ENCODE measurements at places on chromosomes 12 and 14.

GRCh38 chr12:52087961-52088820, 8.7 kb downstream of the SMIM41 start:
- no peak for DNase-seq

GRCh38 chr14:85296456-85297210, 233.3 kb upstream of the FLRT2 start:
- DNase-seq, result no peak

DNA sequence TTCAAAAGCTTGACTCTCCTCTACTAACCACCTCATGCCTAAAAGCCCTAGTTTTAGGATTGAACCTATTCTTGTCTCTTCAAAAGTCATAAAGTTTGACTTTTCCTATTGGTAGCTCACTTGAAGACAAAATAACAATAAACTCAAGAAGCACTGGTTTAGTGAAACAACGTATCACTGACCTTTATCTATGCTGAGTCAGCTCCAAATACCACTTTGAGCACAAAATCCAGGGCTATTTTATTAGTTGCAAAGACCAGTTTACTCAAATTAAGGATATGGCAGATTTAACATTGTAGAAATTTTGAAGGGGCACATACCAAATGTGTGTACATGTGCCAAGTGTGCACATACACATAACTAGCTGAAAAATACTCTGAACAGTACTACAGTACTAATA, 45.0 kb downstream of the PIK3C2G start:
- DNase-seq, result no peak

GRCh38 chr14:24329736-24330135, 5.1 kb downstream of the ADCY4 start:
- peak; percentile 46 for DNase-seq

- DNase-seq, result no peak
Measured at GRCh38 chr12:77954206-77954555, 123.5 kb downstream of the NAV3 start.

DNA sequence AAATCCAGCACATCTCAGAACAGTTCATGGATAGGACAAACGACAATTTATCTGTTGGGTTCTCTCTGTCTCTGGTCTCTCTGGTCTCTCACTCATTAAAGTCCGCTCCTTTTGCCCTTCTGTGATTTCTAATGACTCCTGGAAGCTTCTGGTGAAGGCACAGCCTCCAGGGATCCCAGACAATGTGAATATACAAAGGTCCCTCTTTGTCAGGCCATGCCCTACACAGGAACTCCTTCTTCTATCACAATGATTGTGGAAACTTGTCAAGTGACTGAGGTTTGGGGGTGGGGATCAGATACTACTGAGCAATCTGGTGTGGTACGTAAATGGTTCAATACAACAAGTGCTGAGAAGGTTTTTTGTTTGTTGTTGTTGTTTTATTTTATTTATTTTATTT, 42.7 kb upstream of the CDK17 start:
- DNase-seq, result no peak

- no peak for DNase-seq
Measured at GRCh38 chr12:77328326-77328725, 263.0 kb upstream of the E2F7 start.

GRCh38 chr14:25485381-25485780, 435.4 kb upstream of the STXBP6 start:
- DNase-seq, result no peak

DNA sequence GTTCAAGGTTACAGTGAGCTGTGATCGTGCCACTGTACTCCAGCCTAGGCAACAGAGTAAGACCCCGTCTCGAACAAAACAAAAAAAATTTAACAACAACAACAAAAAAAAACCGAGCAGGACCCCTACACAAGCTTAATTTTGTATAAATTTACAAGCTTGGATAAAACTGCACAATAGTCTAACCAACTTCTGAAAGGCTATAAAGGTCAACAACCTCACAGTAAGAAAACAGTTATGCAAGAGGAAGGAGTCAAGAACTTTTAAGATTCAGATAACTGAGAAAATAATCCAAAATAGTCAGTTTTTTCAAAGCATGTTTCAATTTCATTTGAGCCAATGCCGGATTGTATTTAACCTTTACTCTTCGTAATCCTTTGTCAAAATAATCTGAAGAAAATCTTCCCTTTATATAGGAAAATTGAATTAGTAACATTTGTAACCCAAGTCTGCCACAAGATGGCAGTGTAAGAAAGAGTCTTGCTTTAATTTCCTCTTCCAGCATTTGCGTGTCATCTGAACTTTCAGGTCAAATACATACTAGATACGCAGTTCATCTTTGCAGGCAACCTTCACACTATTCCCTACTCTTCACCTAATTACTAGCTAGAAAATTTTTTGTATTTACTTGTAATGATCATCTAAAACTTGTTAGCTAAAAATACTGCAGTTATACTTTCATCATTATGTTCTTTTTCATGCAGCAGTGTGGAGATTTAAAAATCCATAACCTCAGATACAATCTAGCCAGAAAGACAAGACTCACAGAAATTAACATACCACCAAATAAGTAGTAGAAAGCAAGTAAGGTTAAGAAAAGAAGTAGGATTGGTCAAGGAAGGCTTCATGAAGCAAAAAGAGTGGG, 5.8 kb downstream of the CCNB1IP1 start:
- no peak for DNase-seq

- DNase-seq, result no peak
Measured at GRCh38 chr12:80717856-80718255, 1.1 kb downstream of the MYF5 start.

DNA sequence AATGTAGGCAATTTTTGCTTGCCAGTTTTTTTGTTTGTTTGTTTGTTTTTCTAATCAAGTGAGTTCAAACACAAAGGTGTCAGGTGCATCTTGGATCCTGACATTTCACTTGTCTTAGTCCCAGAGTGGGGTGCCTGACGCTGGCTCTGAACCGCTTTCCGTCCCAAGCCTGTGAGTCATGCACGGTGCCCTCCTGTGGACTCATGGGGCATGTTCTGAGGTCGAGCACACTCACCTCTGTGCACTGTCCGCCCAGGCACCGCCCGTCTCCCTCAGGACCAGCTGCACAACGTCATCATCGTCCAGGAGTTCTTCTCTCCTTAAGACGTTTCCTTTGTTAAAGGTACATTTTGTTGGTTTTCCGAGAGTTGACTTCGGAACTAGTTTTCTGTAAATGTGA, 98.2 kb downstream of the GLT1D1 start:
- no peak for DNase-seq

DNA sequence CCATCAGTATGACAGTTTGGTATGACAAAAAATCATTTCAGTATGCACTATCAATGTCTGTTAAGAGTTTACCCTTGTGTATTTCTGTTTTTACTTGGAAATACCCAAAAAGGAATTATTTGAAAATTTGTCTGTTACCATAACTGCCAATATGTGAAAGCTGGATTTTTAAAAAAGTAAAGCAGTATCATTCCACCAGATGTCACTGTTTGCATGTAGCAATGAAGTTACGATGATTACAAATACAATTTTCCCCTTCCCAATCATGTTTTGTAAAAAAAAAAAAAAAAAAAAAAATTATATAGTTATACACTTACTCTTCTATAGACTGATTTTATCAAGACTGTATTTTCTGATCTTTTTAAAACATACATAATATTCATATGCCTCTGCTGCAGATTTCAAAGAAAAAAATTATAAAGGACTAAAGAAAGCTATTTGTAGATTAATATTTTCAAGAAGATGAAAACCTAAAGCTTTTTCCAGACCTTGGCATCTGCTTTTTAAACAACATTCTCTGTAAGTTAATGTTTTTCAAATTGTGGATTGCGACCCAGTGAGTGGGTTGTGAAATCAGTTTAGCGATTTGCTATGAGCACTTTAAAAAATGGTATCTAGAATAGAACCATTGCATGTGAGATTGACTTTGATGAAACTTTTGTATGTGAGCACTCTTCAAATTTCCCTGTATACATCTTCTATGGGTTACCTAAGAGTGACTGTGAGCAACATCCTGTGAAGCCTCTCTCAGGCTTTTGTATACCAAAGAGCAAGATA, 114.2 kb downstream of the TTC6 start:
- no peak for DNase-seq

All from stimulated activated CD8-positive, alpha-beta memory T cell treated with anti-CD3 and anti-CD28 coated beads, Interleukin-2, amount 100 ng/mL, for 48 hours (primary cell).